Osteocyte (in vitro differentiated cells): ENCODE measurements at places on chromosomes 1 and 21.
A peak's percentile ranks its signal among the peaks of the same experiment; 100 is the strongest.

DNA sequence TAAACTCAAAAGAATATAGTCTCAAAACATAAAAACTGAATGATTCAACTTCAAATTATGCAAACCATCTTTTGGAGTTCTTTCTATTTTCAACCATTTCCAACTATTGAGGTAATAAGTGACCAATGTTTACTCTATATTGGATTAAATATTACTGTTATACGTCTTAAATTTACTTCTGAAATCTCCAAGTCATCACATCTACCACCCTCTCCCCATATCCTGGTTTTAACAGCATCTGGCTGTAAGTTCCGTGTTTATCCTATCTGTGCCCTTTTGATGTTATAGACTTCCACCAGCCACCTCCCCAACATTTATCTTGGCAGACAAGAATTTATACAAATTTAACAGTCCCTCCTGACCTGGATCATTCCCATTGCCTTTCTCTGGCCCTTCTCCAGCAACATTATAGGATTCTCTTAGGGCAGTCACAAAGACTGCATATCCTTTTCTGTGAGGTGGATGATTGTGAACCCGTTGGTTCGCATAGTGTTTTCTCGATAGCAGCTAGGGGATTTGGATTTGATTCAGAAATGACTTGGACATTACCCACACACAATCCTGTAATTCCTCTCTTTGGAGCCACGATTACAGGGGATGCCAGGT, 313.4 kb upstream of the FMN2 start:
- DNase-seq: no peak

DNA sequence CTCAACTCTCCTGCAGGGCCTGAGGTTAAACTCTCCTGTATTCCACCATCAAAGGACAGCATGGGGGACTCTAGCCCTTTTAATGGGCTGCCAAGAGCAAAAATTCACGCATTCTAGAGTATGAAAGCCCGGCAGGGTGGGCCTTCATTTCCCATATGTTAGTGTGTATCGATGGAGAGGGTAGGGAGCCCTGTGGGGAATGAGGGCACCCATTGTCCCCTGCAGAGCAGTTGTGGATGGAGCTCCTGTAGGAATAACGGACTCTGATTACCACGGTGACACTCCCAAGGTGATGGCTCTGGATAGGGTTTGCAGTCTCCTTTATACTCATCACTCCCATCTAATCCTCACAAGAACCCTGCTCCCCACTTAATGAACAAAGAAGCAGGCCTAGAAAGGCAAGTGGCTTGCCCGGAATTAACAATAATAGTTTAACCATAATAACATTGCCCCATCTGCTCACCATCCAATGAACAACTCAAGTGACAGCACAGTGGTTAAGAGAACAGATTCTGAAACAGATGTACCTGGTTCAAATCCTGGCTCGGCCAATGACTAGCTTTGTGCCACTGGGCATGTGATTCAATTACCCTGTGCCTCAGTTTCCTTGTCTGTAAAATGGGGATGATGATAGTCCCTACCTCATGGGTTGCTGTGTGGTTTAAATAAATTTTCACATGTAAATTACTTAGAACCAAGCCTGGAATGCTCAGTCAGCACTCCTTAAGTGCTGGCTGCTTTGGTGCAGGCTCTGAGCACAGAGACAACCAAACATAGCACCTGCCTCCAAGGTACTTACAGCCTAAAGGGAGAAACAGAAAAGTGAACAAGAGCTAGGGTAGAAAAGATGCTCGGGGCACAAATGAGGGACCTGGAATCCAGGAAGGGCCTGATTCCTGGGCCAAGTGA, 29.0 kb downstream of the HIVEP3 start:
- DNase-seq: peak; percentile 46

DNA sequence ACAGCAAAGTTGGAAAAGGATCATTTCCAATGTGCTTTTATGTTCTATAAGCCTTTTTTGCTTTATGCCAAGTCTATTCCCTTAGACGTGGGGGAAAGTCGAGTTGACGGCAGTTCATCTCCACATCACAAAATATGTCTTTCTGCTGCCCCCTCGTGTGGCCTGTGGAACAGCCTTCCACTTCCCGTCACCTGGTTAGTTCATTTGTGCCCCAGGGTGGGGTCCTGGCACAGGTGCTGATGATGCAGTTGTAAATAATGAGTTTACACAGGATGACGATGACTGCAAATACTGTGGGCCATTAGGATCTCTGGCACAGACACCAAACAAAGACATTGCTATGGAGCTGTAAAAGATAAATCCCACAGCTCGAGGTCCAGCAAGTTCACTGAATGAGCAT, 10.0 kb upstream of the OTUD3 start:
- DNase-seq: no peak

DNA sequence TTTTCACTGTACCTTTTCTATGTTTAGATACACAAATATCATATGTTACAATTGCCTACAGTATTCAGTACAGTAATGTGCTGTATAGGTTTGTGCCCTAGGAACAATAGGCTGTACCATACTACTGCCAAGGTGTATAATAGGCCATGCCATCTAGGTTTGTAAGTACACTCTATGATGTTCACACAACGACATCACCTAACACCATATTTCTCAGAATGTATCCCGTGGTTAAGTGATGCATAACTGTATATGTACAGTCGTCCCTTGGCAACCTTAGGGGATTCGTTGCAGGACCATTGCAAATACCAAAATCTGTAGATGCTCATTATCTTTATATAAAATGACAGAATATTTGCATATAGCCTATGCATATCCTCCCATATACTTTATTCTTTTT, 5.8 kb upstream of the SSR2 start:
- DNase-seq: no peak

DNA sequence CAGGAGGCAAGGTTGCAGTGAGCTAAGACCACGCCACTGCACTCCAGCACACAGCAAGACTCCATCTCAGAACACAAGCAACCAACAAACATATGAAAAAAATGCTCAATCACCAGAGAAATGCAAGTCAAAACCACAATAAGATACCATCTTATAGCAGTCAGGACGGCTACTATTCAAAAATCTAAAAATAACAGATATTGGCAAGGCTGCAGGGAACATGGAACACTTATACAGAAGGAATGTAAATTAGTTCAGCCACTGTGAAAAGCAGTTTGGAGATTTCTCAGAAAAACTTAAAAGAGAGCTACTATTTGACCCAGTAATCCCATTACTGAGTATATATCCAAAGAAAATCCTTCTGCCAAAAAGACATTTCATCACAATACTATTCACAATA, 27.6 kb upstream of the POGK start:
- no peak for DNase-seq

DNA sequence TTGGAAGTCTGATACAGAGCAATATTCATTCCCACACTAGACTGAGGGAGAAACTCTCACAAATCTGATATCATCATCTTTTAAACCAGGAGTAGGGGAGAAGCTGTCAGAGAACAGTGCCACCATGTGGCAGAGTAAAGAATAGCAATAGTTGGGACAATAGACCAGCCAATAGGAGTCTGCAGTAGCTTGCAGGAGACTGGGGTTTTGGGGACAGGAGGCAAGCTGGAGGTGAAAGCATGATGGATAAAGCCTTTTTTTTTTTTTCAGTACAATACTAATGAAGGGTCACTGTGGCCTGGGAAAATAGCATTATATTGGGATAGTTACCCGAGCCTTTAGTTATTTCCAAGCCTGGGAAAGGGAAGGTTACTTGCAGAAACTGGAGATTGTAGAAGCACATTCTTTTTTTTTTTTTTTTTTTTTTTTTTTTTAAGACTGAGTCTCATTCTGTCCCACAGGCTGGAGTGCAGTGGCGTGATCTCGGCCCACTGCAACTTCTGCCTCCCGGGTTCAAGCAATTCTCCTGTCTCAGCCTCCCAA, 120.7 kb downstream of the S1PR1 start:
- peak; percentile 89 for DNase-seq
